Astrocyte (in vitro differentiated cells and primary cell): ENCODE measurements at places on chromosomes 7 and 10. TPM values are rescaled to one million over a fixed set of nuclear protein-coding genes. Genes with fewer than 3 reads are reported as not detected.

GRCh38 chr7:84941291-84941690, 245.6 kb downstream of the SEMA3D start:
- no peaks in the 10 kb centered on the region for H3K36me3 ChIP-seq

DNA sequence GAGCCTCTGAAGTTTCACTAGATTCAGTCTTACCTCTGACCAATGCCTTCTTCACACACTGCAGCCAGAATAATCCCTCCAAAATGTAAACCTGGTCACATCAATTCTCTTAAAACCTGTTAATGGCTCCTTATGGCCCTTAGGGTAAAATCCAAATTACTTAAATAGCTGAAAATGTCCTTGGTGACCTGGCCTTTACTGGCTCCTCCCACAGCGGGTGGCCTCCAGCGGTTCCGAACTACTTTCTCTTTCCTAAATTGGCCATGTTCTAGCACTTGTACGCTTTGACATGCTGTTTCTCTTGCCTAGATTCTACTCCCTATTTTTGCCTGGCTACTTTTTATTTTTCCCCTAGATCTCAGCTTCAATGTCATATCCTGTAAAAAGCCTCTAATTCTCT, 36.1 kb downstream of the AGK start:
- H3K36me3 ChIP-seq = no peaks in the 10 kb centered on the region
- peaks cover 21% of the 10 kb centered on the region for H3K4me1 ChIP-seq
- H3K27ac ChIP-seq = peak overlapping the region; percentile 85
- no peak overlapping the region for H3K4me3 ChIP-seq

GRCh38 chr10:49023752-49024151, 84.1 kb upstream of the LRRC18 start:
- H3K27me3 ChIP-seq = no peaks in the 10 kb centered on the region
- H3K4me3 ChIP-seq = no peak overlapping the region
- H3K27ac ChIP-seq = no peak overlapping the region
- DNase-seq = no peak
- H3K4me1 ChIP-seq = no peaks in the 10 kb centered on the region
- H3K36me3 ChIP-seq = no peaks in the 10 kb centered on the region

GRCh38 chr10:79136236-79137005, 67.7 kb downstream of the ZMIZ1 start:
- H3K36me3 ChIP-seq = peaks cover 14% of the 10 kb centered on the region
- no peaks in the 10 kb centered on the region for H3K27me3 ChIP-seq
- H3K27ac ChIP-seq = peak overlapping the region; percentile 59
- no peak overlapping the region for H3K4me3 ChIP-seq
- H3K4me1 ChIP-seq = peaks cover 56% of the 10 kb centered on the region

GRCh38 chr10:125514206-125515162, 168.5 kb downstream of the TEX36 start:
- H3K36me3 ChIP-seq = no peaks in the 10 kb centered on the region
- no peaks in the 10 kb centered on the region for H3K4me1 ChIP-seq
- H3K27me3 ChIP-seq = no peaks in the 10 kb centered on the region
- H3K4me3 ChIP-seq = no peak overlapping the region
- H3K27ac ChIP-seq = no peak overlapping the region

GRCh38 chr10:71451754-71452153, 55.0 kb downstream of the CDH23 start:
- no peaks in the 10 kb centered on the region for H3K36me3 ChIP-seq
- no peak overlapping the region for H3K27ac ChIP-seq
- H3K4me3 ChIP-seq = no peak overlapping the region
- H3K4me1 ChIP-seq = no peaks in the 10 kb centered on the region
- H3K27me3 ChIP-seq = peaks cover 10% of the 10 kb centered on the region

DNA sequence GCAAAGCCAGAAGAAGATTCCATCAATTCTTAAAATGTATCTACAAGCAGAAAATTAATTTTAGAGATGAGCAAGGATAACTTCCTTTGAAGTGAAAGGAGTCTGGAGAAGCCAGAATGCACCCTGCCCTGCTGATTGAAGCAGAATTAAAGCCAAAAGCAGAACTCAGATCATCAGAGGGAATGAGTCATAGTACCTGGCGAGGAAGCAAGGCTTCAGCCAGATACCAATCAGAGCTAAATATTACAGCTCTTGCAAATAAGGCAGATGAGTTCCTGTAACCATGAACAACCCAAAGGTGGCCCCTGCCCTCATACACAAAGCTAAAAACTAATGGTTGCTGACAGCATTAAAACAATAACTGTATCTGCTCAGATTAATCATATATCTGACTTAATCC, 10.4 kb downstream of the HTR7 start:
- H3K27me3 ChIP-seq = no peaks in the 10 kb centered on the region
- no peaks in the 10 kb centered on the region for H3K36me3 ChIP-seq
- H3K27ac ChIP-seq = no peak overlapping the region
- peaks cover 8% of the 10 kb centered on the region for H3K4me1 ChIP-seq
- no peak overlapping the region for H3K4me3 ChIP-seq

- no peak overlapping the region for H3K4me3 ChIP-seq
- peak; percentile 86 for DNase-seq
- peaks cover 5% of the 10 kb centered on the region for H3K4me1 ChIP-seq
- H3K27ac ChIP-seq = no peak overlapping the region
- no peaks in the 10 kb centered on the region for H3K27me3 ChIP-seq
Measured at GRCh38 chr10:89118091-89118490, 89.0 kb downstream of the CH25H start.

- no peaks in the 10 kb centered on the region for H3K4me1 ChIP-seq
- no peak overlapping the region for H3K4me3 ChIP-seq
- no peaks in the 10 kb centered on the region for H3K27me3 ChIP-seq
- no peak for DNase-seq
- no peak overlapping the region for H3K27ac ChIP-seq
- H3K36me3 ChIP-seq = no peaks in the 10 kb centered on the region
Measured at GRCh38 chr7:55775051-55775420, 87.5 kb downstream of the SEPTIN14 start.

GRCh38 chr7:112665709-112666108, 124.5 kb downstream of the TMEM168 start:
- H3K4me1 ChIP-seq = no peaks in the 10 kb centered on the region
- H3K4me3 ChIP-seq = no peak overlapping the region
- H3K27me3 ChIP-seq = no peaks in the 10 kb centered on the region
- no peak overlapping the region for H3K27ac ChIP-seq

DNA sequence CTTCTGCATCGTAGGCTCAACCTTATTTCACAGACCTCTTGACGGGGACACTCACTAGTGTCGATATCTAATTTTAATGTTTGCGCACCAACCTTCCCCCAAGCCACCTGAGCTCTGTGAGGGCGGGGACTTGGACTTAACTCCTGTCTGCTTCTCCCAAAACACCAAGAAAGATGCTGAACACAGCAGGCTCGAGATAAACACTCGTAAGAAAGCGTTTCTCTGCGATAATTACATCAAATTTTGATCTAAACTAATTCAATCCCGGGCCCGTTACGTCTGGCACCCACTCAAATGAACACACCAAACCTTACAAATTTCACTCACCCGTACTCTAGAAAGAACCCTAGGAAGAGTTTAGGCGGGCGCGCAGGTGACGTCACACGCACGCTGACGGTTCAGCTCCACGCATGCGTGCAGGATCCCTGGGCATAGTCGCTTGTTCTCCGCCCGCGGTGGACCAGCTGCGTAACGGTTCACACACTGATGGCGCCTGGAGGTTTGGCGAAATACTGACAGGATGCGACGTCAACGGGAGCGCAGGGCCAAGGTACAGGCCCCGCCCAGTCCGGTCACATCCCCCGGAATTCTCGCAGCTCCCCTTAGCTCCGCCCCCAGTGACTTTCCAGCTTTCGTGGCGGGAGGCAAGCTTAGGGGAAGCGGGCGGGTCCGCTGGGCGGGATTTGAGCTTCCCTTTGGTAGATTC, at the start of gene POT1:
Gene POT1 (minus strand): TSS at position 359 of the 706 bp plus-strand sequence. CDS start 32,652 bp downstream, outside the sequence.
- no peaks in the 10 kb centered on the region for H3K4me1 ChIP-seq
- H3K27me3 ChIP-seq = no peaks in the 10 kb centered on the region
- H3K27ac ChIP-seq = peak within 1 kb of the TSS; percentile 81

GRCh38 chr10:61398366-61399129, 54.6 kb downstream of the TMEM26 start:
- H3K27ac ChIP-seq = no peak overlapping the region
- H3K4me1 ChIP-seq = peaks cover 8% of the 10 kb centered on the region
- H3K27me3 ChIP-seq = no peaks in the 10 kb centered on the region
- DNase-seq = peak; percentile 49
- no peak overlapping the region for H3K4me3 ChIP-seq
- no peaks in the 10 kb centered on the region for H3K36me3 ChIP-seq

GRCh38 chr10:112986544-112987190, 36.6 kb downstream of the TCF7L2 start:
- H3K27ac ChIP-seq = peak overlapping the region; percentile 35
- peaks cover 26% of the 10 kb centered on the region for H3K4me1 ChIP-seq
- H3K4me3 ChIP-seq = peak overlapping the region; percentile 24

GRCh38 chr7:117323305-117323850, 520 bp upstream of the WNT2 start:
- H3K27ac ChIP-seq = no peak overlapping the region
- H3K36me3 ChIP-seq = no peaks in the 10 kb centered on the region
- H3K27me3 ChIP-seq = peaks cover 42% of the 10 kb centered on the region
- DNase-seq = peak; percentile 48
- peak overlapping the region; percentile 63 for H3K4me3 ChIP-seq

DNA sequence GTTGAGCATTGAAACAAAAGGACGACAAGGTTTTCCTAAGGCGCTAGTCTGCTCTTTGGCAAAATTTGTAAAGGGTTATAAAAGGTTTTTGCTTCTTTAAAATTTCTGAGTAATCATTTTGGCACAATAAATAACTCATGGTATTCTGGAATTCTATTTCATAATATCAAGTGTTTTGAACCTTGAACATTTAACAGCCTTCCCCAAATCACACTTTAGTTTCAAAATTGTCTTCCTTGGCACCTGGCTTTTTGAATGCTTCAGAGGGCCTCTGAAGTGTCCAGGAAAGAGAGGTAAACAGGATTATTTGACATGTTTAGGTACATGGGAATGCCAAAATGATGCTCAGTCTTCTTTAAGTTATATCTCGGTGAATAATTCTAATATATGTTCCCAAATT, 220.8 kb downstream of the PHF14 start:
- peaks cover 2% of the 10 kb centered on the region for H3K27me3 ChIP-seq
- DNase-seq = no peak
- no peak overlapping the region for H3K4me3 ChIP-seq
- H3K27ac ChIP-seq = no peak overlapping the region
- peaks cover 10% of the 10 kb centered on the region for H3K4me1 ChIP-seq
- no peaks in the 10 kb centered on the region for H3K36me3 ChIP-seq

DNA sequence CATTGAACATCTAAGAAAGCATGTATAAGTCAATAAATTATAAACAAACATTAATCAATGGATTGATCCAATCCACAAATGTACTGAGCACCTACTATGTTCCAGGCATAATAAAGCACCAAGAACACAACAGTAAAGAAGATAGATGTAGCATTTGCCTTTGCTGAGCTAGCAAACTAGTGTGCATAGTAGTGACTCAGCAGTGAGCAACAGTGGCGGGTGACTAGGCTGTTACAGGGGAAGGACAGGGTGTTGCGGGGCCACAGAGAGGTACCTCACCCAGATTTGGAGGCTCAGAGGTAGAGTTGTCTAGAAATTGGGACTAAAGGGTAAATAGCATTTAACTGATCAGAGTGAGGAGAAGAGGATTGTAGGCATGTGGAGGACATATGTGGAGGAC, 83.6 kb downstream of the NXPH1 start:
- no peaks in the 10 kb centered on the region for H3K27me3 ChIP-seq
- H3K27ac ChIP-seq = no peak overlapping the region
- no peak overlapping the region for H3K4me3 ChIP-seq
- no peak for DNase-seq
- no peaks in the 10 kb centered on the region for H3K36me3 ChIP-seq
- no peaks in the 10 kb centered on the region for H3K4me1 ChIP-seq

- no peak overlapping the region for H3K4me3 ChIP-seq
- no peak overlapping the region for H3K27ac ChIP-seq
- no peaks in the 10 kb centered on the region for H3K36me3 ChIP-seq
- peaks cover 4% of the 10 kb centered on the region for H3K4me1 ChIP-seq
Measured at GRCh38 chr7:13077466-13077865, 390.0 kb downstream of the ARL4A start.

The PRR15 gene
- 7.2 and 11.1 TPM in 2 replicates for total RNA-seq

The MGAM2 gene
- 0.05 TPM in 2 replicates for total RNA-seq

The ZNF655 gene
- 54.1 and 59.7 TPM in 2 replicates for total RNA-seq

The RPEL1 gene
- not detected in 2 replicates for total RNA-seq

The CREB5 gene
- total RNA-seq = 23.7 and 25.4 TPM in 2 replicates

The OPN1SW gene
- not detected in 2 replicates for total RNA-seq

The LHFPL3 gene
- total RNA-seq = not detected in 2 replicates

The LRRTM3 gene
- 0.09 TPM in 1 of 2 replicates, not detected in the other for total RNA-seq
